ENCODE measurements at places on chromosomes 16 and 17. TPM values are rescaled to one million over a fixed set of nuclear protein-coding genes. Genes with fewer than 3 reads are reported as not detected.

GRCh38 chr17:15649861-15650421 is 30.4 kb upstream of the FBXW10B start:
- DNase-seq: no peak

Gene IKZF3
- not detected for total RNA-seq

DNA sequence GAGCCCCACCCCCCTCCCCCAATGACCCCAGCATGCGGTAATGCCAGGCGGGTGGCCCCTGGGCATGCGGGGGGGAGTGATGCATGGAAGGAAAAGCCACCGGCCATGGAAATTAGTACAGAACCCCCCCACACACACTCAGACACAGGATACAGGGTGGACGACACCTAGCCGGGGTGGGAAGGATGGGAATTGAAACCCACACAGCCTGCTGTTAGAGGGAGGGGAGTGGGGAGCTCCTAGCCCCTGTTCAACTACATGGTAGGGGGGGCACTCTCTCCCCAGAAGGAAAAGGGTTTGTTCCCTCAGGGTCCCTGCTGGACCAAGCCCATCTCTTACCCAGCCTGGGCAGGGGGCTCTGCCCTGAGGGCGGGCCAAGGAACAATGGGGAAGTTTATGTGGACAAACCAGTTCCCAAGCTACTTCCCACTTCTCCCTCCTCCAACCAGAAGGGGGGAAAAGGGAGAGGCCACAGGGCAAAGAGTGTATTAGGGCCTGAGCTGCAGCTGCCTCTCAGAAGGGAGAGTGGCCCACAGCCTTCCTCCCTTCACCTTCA is 5.2 kb downstream of the TMUB2 start:
- no peak for DNase-seq

DNA sequence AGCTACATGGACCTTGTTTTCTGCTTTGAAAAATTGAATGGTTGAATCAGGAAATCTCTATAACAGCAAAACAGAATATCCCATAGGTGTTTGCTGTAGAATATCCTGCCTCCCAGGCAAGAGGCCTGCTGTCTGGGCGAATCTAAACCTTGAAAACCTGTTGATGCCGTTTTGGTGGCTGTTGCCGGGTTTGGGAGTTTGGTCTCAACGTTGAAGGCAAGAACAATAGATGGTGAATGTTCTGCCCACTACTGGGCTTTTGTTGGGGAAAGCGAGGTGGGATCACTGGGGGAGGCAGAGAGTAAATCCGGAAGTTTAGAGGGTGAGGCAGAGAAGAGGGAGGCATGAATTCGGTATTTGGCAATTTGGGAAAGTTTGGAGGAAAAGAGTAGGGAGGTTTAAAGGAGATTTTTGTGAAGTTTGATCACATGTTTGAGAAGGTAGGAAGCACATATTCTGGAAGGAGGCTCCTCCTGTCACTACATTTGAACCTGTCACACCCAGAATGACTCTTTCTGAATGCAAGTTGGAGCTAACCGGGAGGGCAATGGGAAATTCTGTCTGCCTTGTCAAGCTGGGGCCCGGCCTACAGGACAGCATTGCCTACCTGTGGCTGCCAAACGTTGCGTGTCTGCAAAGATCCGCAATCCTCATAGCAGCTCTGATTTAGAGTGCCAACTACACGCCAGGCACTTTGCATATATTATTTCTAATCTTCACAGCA is 46.5 kb downstream of the GPRC5B start:
- no peak for DNase-seq

Gene PSMB3
- 207 TPM for total RNA-seq

- DNase-seq: no peak
Measured at GRCh38 chr16:4894276-4895150, 42.4 kb downstream of the PPL start.

Gene KRTAP1-1
- not detected for total RNA-seq

- no peak for DNase-seq
Measured at GRCh38 chr17:82323514-82324234, 6.3 kb upstream of the CD7 start.

DNA sequence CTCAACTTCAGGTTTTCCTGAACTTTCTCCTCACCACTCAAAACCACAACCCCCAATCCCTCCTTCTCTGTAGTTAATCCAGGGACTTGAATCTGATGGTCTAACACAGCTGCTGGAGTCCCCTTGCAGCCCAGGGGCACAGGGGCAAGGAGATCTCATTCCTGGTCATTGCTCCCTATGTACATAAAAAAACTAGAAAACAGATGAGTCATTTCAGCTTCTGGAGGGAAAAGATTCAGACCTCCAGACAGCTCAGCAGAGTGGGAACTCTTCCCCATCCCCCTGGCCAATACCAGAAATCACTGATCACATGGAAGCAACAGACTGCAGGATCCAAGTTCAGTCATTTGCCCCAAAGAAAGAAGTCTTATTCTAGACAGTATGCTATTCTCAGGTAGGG is 62.1 kb downstream of the DYNLRB2 start:
- no peak for DNase-seq

Gene ZP2
- total RNA-seq: not detected

Gene ABCC11
- 0.29 TPM for total RNA-seq

DNA sequence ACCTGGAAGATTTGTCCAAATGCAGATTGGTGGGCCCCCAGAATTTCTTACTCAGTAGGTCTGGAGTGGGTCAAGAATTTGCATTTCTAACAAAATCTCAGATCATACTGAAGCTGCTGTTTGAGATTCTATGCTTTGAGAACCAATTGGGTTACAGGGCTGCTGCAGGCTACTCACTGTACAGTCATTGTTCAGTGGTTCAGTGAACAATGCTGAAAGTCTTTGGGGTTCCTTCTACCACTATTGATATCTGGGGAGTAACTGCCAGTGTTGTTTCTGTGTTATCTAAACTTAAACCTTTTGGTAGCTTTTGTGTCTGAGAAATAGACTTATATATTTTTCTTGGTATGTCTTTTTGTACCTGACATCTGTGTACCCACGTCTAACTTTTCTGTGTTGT is 187.5 kb downstream of the TANC2 start:
- DNase-seq: no peak

- no peak for DNase-seq
Measured at GRCh38 chr17:835263-835662, 53.1 kb downstream of the MRM3 start.

Gene CD300C
- not detected for total RNA-seq

- no peak for DNase-seq
Measured at GRCh38 chr16:24721830-24722238, 7.6 kb upstream of the TNRC6A start.

Gene FOXN1
- total RNA-seq: not detected

Gene KRTAP4-9
- total RNA-seq: not detected

DNA sequence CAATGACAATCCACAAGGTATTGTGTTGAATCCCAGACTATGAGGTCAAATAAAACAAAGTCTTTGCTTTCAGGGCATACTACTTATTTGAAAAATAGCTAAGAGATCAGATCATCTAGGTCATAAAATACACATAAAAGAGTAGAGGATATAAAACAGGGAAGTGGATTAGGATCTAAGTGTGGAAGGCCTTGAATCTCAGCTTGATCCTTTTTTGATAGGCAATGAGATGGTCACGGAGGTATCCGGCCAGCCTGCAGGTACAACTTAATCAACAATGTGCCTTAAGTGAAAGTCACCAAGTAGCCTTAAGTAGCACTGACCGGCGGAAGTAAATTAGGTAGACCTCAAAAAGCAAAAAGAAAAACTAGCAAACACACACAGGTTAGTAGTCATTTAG is 901.7 kb downstream of the KCNJ2 start:
- DNase-seq: no peak

GRCh38 chr16:81494434-81494806 is 49.8 kb downstream of the CMIP start:
- DNase-seq: no peak

Gene RUNDC3A
- total RNA-seq: 0.82 TPM

DNA sequence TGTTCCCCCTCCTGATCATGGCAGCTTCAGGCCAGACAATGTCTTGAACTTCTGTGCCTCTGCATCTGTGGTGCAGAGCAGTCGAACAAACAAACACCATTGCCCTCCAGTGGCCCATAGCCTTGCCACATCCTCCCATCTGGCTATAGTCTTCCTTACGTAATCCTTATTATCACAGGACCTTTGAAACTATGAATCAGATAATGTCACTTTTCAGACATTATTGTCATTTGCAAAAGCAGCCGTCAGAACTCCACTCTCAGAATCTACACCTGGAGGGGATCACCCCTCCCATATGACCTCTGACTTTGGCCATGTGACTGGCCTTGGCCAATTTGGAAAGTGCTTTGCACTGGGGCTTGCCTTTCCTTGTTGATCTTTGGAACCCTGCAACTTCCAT is 387.3 kb downstream of the MAF start:
- DNase-seq: no peak

GRCh38 chr17:47733047-47733673 is at the start of gene TBX21:
TBX21 (plus strand) TSS chr17:47733236; CDS start chr17:47733455, 219 bp downstream.
- DNase-seq: no peak

Gene GAST
- total RNA-seq: not detected

DNA sequence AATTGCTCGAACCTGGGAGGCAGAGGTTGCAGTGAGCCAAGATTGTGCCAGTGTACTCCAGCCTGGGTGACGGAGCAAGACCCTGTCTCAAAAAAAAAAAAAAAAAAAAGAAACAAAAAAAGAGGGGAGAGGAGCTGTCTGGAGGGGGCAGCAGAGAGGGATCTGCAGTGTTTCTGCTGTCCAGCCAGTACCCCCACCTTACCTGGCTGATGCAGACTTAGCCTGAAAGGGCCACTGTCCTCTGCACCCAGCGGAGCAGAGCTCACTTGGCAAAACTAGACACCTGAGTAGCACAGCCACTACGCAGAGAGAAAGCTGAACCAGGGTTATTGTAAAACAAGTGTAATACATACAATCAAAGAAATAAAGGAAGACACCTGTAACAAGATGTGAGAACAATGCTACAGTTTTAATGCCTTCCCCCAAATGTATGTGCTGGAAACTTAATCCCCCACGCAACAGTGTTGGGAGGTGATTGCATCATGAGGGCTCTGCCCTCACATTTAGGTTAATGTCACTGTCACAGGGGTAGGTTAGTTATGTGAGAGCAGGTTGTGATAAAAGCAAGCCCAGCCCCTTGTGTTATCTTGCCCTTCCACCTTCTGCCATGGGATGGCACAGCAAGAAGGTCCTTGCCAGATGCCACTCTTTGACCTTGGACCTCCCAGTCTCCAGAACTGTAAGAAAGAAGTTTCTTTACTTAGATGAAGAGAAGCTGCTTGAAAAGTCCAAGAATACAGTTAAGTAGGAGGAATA is 211.2 kb downstream of the RPTOR start:
- no peak for DNase-seq

DNA sequence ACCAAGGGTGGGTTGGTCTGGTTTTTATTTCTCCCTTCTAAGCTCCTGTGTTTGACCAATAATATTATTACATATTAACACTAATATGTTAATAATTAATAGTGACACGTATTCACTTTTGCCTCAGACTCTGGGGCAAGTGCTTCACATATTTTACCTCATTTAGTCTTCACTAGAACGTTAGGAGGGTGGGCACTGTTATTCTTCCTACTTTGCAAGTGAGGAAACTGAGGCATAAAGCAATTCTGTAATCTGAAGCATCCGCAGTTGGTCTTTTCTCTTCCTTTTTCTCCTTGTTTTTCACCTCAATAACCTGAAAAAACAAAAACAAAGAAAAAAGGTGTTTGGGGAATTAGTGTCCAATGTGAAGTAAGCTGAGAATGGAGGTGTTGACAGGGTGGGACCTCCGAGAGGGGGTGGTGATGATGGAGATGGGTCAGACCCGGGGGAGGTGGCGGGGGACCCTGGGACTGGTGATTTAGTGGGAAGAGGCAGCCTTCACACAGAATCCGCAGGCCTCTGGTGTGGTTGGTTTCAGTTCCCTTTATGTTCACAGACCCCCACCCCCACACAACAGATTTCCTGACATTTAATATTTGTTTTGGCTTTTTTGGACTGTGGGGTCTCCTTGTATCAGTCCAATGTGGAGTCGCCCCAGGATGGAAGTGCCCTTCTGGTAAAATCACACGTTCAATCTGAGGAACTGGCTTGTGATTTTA is 3.7 kb downstream of the CDH1 start:
- no peak for DNase-seq

GRCh38 chr17:45127548-45128300 is 4.6 kb downstream of the PLCD3 start:
- no peak for DNase-seq

- no peak for DNase-seq
Measured at GRCh38 chr17:77687921-77688320, 270.6 kb upstream of the TNRC6C start.

Gene CCL17
- total RNA-seq: not detected

- DNase-seq: no peak
Measured at GRCh38 chr17:55314784-55315491, 50.2 kb downstream of the HLF start.

Measured in glomerular endothelial cell (primary cell).